ENCODE measurements at places on chromosomes 12 and 14.

- no peak for DNase-seq
Observed at GRCh38 chr12:22083167-22083566, 37.1 kb downstream of the CMAS start.

GRCh38 chr12:131103669-131104462 is 150.2 kb downstream of the ADGRD1 start:
- DNase-seq = no peak

- no peak for DNase-seq
Observed at GRCh38 chr14:68981539-68981976, 2.5 kb upstream of the ACTN1 start.

DNA sequence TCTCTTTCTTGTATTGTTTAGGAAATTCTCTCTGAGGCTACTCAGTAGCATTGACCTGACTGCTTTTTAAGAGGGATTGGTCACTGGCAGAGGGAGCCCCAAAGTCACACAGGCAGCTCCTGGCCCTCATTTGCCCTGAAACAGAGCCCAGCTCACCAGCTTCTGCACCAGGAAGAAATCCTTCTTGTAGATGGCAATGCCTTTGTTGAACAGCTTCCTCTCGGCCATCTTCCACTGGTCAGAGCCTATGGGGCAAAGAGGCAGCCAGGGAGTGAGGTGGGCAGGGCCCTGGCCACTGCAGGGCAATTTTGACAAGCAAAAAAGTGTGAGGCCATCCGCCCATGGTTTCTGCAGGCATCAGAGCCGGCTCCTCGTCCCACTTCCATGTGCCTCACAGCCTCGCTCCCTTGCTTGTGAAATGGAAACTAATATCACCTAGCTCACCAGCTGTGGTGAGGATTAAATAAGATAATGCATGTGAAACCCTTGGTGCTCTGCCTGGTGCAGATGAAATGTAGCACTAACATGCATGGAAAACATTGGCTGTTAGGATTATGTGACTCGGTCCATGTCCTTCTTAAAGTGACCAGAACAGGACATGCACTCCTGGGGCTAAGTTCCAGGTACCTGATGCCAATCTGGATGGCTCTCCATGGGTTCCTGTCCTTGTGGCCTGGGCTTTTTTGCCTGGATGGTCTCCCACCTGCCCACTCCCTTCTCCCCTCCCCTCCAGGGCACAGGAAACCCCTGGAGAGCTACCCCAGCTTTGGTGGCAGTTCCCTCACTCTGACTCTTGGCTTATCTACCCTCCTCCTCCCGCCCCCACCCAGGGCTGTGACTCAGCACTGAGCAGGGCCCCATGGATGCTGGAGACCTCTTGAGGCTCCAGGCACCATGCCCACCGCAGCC is 11.2 kb upstream of the PNMA1 start:
- DNase-seq = peak; percentile 25

GRCh38 chr14:103816991-103817390 is 30.4 kb downstream of the PPP1R13B start:
- DNase-seq = no peak

- no peak for DNase-seq
Observed at GRCh38 chr12:127773520-127773919, 493.4 kb upstream of the TMEM132C start.

GRCh38 chr12:98819821-98820404 is 174.8 kb downstream of the APAF1 start:
- DNase-seq = no peak

GRCh38 chr14:36194663-36195062 is 18.1 kb upstream of the PTCSC3 start:
- no peak for DNase-seq

GRCh38 chr12:71756054-71756690 is 1.5 kb downstream of the RAB21 start:
- no peak for DNase-seq

DNA sequence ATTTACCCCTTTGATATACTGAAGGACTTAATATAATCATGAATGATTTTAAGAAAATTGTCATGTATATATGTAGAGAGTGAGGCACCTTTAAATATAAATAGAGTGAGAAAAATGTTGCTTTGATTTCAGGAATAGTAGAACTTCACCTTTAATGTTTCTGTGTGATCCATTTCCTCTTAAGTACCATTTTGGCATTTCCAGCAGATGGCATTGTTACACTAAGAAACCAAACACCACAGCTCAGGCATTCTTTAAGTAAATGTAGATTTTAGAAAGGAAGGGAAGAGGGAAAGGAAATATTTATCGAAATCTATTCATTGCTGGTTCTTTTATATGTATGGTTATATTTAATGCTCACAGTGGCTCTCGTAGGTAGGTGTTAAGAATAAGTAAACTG is 556.7 kb upstream of the FBXO33 start:
- no peak for DNase-seq

GRCh38 chr14:56452940-56453339 is 126.7 kb upstream of the TMEM260 start:
- no peak for DNase-seq

GRCh38 chr12:57216014-57216911 is at the start of gene NXPH4:
Gene NXPH4, plus strand, starts transcription at chr12:57216794. Its CDS starts 176 bp downstream, at chr12:57216970.
- no peak for DNase-seq

DNA sequence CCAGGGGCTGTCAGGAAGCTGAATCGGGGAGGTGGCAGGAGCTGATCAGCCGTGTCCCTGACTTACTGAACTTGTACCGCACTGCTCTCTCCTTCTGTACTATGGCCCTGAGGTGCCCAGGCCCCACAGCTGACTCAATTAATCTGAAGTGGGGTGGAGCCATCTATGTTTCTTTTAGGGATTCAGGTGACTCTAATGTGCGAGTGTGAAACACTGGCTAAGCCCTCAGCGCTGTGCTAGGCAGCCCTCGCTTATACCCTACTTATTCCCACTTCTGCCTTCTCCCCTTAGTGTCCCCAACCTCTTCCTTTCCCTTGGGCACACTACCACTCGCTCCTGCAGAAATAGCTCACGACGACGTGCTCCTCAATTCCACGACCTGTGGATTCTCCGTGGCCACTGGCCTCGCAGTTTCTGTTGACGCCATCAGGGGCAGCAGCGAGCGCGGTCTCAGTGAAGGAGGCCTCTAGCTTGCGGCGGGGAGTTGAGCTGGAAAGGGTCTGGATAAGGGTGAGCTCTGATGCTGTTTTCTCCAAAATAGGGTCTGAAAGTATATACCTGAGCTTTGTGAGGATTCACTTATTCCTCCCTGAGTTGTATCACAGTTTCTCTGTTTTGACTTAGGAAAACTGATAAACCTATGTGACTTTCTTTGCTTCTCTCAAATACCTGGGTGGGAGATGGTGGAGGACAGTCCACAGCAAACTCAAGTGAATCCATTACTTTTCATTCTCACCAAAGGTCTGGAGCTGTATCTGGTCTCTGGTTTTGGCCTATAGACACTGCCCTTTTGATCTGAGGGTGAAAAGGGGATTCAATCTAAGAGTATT is 167.6 kb downstream of the SLC41A2 start:
- peak; percentile 29 for DNase-seq

DNA sequence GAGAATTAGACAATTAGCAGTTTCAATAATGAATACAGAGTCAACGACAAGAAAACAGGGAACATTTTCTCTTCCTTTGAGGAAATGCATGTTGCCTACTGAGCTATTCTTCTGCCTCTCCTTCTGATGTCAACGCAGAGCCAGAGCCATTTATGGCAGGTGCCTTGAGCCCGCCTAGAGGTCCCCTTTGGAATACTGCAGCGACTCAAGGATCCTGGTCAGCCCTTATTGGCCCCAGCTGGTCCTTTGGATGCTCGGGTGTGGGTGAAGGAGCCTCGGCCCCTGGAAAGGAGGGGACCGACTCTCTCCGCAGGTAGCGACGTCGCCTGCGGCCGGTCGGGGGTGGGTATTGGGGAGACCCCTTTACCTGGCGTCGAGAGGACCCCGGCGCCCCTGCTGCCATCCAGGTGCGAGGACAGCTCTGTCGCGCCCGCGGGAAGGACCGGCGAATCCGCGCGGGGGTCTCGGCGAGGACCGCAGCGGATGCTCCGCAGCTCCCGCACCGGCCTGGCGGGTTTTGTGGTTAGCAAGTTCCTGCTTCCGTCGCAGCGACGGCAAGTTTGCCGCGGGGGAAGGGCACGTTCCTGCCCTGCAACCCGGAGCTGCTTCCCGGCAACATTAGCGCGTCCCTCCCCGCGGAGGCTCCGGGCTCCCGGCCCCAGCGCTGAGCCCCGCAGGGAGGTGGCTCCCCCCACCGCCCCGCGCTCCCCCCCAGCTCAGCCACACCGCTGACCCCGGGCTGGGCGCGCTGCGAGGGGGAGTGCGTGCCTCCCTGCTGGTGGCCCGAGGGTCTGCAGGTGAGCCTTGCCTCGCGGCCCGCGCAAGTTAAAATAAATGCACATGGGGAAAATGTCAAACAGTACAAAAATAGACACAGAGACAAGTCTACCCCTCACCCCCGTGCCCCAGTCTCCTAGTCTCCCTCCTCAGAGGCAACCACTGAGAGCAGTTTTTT is at the start of gene MANSC1:
MANSC1 (minus strand) TSS at position 532 of the 955 bp plus-strand sequence. CDS start 6,928 bp downstream, outside the sequence.
- peak; percentile 41 for DNase-seq

GRCh38 chr12:78181544-78182162 is 351.0 kb downstream of the NAV3 start:
- DNase-seq = no peak

DNA sequence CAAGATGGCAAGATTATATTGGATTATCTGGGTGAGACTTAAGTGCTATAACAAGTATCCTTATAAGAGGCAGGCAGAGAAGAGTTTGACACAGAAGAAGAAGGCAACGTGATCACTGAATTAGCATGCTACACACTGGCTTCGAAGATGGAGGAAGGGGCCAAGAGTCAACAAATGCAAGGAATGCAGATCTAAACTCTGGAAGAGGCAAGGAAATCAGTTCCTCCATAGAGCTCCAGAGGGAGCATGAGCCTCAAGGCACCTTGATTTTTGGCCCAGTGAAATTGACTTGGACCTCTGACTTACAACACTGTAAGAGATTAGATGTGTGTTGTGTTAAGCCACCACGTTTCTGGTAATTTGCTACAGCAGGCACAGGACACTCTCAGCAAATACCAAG is 536.4 kb upstream of the SEL1L start:
- no peak for DNase-seq

GRCh38 chr12:76284816-76285750 is 63.1 kb downstream of the BBS10 start:
- DNase-seq = no peak

DNA sequence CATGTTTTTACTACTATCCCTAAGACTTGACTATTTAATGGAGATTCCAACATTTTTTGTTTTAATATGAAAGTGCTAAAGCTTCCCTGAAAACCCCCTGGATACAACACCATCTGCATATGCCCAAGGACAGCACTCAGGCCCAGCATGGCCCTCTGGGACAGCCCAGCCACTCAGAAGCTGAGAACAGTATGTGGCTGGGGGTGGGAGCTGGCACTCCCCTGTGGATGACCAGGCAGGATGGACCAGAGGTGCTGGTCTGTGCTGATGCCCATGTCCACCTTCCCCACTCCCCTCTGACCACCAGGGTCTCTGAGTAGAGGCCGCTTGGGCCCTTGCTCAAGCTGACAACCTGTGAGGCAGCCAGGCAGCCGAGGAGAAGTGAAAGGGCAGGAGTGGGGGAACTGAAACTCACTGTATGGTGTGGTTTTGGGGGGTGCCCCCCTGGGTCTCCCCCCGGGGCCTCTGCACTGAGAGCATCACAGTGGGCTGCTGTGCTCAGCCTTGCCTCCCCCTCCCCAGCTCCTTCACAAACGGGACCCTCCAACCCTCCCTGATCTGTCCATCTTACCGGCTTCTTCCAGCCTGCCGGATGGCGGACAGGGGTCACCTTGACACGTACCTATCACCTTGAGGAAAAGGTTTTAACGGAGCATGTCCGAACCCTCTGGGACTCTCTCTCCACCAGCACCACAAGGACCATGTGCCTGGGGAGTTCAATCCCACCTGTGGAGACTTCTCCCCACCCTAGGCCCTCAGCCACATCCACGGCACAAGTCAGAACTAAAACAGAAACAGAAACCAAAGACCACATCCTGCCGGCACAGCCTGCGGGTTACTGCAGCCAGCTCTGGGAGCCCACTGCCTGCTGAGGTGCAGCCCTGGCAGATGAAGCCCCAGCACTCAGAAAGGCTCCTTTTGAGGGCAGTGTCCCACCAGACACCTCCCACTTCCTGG is at the start of gene TMEM229B:
TMEM229B (minus strand) TSS at position 785 of the 957 bp plus-strand sequence. CDS start 14,798 bp downstream, outside the sequence.
- peak; percentile 65 for DNase-seq

DNA sequence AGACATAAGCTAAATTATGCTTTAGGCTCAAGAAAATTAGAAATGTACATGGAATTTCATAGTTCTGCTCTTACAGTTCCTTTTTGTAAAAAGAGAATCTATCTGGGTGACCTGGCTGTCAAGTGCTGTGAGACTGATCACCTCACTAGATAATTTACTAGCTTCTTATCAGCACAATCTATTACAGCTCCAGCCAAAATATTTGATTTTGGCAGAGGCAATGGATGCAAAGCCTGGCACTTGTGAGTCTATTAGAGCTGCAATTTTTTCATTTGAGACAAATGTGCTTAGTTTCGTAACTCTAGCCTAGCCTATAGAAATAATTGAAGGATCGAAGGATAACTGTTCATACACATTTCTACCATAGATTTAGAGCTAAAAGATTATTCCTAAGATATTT is 927.5 kb downstream of the SLC6A15 start:
- no peak for DNase-seq

DNA sequence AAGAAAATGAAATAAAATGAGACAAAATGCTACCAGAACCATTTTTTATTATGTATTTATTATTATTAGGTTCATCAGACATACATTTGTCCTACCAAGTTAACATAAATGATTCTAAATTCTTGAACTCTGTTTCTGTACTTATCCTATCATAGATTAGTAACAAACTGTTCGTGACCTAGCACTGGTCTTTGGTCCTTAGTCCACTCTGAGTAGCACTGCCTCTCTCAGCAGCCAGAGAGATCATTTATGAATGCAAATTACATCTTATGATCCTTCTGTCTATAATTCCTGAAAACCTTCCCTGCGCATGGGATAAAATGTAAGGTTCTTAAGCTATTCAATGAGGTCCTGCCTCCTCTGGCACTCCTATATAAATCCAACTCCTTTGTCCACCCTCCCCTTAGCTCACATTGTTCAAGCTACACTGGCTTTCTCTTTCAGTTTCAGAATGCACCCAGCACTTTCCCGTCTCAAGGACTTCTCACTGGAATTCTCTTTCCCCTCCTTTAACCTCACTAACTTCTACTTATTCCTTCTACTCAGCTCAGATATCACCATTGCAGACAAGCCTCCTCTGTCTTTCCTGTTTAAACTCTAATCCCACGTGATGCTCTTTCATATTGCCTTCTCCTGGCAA is 17.1 kb downstream of the PDZRN4 start:
- no peak for DNase-seq

GRCh38 chr12:32736445-32736844 is 19.3 kb downstream of the YARS2 start:
- no peak for DNase-seq

DNA sequence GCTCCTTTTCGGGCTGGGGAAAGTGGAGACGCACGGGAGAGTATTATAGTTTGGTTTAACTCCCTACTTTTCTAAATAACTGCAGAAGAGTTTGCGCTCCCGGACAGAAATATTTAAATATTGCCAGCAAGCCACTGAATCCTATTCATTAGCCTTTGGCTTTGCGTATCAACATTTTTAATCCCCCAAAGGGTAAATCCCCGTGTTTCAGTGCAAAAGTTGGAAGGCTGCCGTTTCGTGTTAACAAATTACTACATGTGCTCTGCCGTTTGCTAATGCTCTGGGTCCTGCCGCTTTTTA is 372 bp upstream of the DPF3 start:
- no peak for DNase-seq
